ENCODE measurements at places on chromosomes 11 and 22. TPM values are rescaled to one million over a fixed set of nuclear protein-coding genes. Genes with fewer than 3 reads are reported as not detected.

- DNase-seq, result no peak
Measured at GRCh38 chr11:72788241-72788640, 5.6 kb downstream of the STARD10 start.

- DNase-seq, result no peak
Measured at GRCh38 chr11:125128450-125128849, 17.0 kb upstream of the TMEM218 start.

DNA sequence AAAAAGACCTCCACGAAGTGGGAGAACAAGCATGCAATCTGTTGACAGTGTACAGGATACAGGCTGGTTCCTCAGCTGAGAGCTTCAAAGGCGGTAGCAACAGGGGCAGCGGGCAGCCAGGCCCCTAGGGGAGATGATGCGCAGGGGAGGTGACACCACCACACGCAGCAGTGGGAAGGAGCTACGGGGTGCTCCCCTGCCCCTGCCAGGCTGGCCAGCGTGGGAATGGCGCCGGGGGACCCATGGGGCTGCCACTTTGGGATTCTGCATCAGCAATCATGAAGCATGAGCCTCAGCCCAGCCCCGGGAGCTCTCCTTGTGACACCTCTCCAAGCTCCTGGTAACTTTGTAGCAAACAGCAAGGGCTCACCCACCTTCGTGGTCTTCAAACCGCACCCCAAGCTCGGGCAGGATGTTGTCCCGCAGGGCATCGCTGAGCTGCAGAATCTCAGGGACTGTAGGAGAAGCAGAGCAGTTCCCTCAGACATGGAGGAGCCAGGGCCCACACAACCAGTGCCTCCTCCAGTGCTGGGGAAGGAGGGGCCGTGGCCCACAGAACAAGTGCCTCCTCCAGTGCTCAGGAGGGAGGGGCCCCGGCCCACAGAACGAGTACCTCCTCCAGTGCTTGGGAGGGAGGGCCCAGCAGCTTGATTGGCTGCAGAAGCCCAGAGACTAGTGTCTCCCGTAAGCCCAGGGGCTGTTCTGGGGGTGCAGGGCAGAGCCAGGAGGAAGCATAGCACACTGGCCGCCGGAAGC lies 14.6 kb upstream of the NAP1L4 start:
- DNase-seq, result no peak

DNA sequence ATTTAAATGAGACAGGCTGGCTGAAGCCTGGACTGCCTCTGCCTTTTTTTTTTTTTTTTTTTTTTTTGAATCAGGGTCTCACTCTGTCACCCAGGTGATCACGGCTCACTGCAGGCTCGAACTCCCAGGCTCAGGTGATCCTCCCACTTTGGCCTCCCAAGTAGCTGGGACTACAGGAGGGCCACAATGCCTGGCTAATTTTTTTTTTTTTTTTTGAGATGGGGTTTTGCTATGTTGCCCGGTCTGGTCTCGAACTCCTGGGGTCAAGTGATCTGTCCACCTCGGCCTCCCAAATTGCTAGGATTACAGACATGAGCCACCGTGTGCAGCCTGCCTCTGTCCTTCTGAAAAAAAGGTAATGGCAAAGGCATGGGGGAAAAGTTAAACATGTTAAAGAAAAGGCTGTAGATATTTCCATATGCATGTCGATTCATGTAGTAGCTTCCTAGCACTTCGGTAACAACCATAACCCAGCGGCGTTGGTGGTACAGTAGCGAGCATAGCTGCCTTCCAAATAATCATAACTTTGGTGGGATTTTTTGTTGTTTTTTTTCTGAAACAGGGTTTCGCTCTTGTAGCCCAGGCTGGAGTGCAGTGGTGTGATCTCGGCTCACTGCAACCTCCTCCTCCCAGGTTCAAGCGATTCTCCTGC lies 48.8 kb downstream of the MCHR1 start:
- DNase-seq, result no peak

APOA4 gene
- polyA plus RNA-seq, result not detected

Data from renal cortex interstitium (tissue), 15 donors.